Stimulated activated CD8-positive, alpha-beta memory T cell treated with anti-CD3 and anti-CD28 coated beads, Interleukin-7, amount 100 ng/mL, for 24 hours (primary cell): ENCODE measurements at places on chromosomes 13 and 19.

DNA sequence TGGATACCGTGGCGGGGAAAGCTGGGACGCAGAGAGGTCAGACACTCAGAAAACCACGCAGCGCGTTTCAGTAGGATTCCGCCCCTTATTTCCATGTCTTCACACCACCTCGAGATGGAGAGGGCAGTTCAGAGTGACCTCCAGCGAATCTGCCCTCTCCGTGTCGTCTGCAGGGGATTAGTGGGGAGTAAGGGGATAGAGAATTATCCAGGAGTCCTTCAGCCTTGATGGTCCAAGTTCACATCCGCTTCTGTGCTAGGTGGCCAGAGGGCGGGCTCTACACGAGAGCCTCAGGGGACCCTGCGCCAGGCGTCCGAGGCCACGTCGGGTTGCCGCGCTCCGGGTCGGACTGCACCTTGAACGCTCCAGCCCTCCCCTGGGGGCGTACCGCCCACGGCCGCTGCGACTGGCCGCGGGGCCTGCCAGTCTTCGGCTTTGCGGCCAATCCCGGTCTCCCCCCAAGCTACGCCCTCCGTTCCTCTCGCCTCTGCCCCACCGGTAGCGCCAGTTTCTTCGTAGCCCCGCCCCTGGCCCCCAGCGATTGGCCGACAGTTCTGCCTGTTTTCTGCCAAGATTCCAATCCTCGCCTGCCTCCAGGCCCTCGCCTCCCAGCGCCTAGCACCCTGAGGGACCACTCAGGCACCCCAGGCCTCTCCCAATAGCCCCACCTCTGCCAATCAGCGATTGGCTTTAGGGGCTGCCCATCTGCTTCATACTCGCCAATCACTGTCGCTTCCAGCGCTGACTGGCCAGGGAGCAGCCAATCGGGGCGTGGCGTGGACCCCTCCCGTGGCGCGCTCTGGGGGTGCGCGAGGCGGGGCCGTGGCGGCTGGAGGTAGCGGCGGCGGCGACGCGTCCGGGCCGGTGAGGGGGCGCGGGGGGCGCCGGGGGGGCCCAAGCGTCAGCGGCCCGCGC is at the start of gene SLC25A42:
Gene SLC25A42 (plus strand): TSS at position 812 of the 915 bp plus-strand sequence. CDS start 32,131 bp downstream, outside the sequence.
- peak; percentile 97 for DNase-seq

- DNase-seq = no peak
Observed at GRCh38 chr19:47700934-47701716, 12.1 kb upstream of the EHD2 start.

- DNase-seq = no peak
Observed at GRCh38 chr19:38195237-38195636, 28.8 kb downstream of the DPF1 start.

DNA sequence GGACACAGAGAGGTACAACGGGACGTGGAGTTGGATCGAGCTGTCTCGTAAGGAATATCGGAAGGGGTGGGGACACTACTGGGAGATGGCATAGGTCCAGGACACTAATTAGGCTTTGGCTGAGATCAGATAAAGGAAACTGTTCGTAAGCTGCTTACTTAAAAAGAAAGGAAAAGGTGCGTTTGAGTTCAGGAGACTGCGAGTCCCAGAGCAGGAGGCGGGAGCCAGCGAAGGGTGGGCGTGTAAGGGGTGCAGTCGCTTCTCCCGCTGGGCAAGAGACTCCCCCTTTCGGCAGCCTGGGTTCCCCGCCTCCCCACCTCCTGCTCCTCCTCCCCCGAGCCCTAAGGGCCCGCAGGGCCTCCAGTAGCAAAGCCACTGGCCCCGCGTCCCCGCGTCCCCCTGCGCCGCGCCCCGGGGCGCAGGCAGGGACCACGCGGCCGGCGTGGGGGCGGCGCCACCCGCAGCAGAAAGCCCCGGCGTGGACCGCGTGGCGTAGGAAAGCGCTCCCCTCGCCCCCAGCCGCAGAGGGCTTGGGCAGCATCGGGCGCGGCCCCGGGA is 547 bp downstream of the ABCC4 start:
- DNase-seq = peak; percentile 23

GRCh38 chr19:10102787-10103236 is 334 bp upstream of the ANGPTL6 start:
- no peak for DNase-seq

- DNase-seq = no peak
Observed at GRCh38 chr19:16877581-16877980, 11.2 kb upstream of the F2RL3 start.

DNA sequence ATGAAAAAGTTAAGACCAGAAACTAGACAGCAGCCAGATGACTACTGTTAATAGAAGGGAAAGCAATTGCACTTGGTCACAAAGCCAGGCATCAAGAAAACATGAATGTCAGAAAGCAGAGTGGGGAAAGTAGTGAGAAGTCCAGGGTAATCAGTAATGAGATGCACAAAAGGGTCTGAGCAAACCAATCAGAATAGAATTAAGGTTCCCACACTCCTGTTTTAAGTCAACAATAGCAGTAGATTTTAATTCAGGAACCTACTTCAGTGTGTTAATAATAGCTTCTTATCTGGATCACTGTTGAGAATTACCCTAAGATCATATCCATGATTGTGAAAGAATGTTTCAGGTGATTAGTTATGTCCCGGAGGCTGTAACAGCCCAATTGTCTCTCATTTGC is 72.6 kb upstream of the KLF5 start:
- DNase-seq = no peak

- no peak for DNase-seq
Observed at GRCh38 chr19:38692458-38693379, 45.3 kb downstream of the ACTN4 start.

DNA sequence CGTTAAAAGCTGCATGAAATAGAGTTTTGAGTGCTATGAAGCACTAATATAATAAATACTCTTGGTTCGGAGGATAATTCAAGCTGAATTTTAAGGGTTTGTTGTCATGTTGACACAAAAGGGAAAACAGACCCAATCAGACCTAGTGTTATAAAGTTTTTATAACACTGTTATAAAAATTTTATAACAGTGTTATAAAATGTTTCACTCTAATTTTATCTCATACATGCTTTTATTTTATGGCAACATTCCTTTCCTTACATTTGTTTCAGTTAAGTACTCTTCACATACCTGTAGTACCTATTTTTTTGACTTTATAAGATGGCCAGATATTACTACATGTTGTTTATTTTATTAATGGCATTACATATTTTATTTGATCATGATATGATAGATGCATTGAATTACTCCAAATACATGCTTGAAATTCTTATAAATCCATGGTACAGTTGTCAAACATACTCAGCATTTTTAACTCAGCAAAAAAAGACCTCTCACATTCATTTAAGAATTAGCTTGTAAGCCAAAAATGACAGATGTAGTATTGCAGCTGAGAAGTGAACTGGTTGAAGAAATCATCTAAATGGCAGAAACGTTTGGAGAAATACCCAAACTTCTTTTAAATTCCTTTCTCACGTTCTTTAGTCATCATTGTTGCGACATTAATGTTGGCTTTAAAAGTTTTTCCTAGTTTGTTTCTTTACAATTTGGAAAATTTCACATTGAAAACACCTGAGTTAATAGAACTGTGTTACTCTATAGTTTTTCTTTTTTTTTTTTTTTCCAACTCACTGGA is 104.5 kb downstream of the PIBF1 start:
- DNase-seq = no peak

- no peak for DNase-seq
Observed at GRCh38 chr19:55146078-55146704, 2.8 kb downstream of the TNNT1 start.

DNA sequence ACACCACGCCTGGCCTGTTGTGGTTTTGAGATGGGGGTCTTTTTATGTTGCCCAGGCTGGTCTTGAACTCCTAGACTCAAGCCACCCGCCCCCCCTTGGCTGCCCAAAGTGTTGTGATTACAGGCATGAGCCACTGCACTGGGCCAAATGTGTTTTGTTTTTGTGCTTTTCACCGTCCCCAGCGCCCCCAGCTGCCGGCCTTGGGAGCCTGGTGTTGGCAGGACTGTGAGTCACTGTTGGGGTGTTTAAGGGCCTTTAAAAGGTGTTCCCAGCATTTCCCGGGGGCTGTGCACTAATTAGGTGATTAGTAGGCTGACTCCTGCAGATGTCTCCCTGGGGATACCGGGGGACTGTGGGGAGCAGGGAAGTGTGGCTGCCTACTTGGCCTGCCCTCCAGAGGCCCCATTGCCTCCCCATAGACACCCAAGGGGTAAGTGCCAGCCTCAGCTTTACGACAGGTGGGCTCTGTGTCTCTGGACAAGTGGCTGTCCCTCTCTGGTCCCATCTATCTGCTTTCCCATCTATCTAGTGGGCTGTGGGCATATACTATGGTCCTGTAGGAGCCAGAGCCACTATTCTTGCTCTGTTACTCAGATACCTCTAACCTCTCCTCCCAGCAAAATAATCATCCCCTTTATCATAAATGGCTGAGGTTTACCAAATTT is 11.8 kb upstream of the TLE5 start:
- no peak for DNase-seq

GRCh38 chr19:13163609-13164342 is 13.6 kb downstream of the IER2 start:
- DNase-seq = no peak

GRCh38 chr13:37795326-37795725 is 74.2 kb downstream of the TRPC4 start:
- DNase-seq = no peak

DNA sequence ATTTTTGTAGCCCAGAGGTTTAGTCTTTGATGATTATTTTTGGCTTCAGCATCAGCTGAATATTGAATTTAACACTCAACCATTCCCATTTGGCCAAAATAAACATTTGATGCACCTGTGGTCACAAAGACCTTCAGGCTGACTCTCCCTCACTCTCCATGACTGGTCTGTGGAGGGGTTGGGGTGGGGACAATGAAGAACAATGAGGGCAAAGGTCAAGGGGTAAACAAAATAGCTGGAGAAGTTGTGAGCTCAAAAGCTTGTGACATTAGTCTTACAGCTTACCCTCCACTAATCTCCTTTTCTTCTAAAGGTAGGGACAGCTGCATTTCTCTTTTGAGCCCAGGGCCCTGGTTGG is 86.9 kb downstream of the SLC15A1 start:
- no peak for DNase-seq

GRCh38 chr19:11685676-11686650 is 52.8 kb downstream of the ZNF823 start:
- DNase-seq = no peak

GRCh38 chr13:31119966-31120700 is 41.6 kb downstream of the HSPH1 start:
- no peak for DNase-seq

DNA sequence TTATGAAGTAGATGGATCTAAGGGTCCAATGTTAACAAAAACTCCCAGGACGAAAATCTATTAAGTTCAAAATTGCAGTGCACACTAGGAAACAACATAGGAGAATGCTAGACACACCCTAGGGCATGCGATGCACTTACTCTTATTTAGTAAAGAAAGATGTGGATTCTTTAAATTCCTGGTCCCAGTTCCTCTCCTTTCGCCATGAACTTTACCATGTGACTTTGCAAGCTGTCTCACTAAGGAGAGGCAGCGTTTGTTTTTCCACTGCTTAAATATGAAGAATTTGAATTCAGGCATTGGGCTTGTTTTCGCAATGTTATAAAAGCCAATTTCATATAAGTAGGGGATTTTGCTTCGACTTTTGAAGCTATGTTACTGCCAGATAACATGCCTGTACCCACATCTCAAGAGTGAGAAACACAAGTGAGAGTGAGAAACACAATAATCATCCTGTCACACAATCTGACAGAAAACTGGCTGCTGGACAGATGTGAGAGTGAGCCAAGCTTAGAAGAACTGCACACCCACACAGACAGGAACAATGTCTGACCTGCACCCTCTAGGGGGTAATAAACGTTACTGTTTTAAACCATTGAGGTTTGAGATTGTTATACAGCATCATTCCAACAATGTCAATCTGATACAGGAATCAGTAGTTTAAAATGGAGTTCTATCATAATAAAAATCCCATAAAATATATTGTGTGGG is 1308.4 kb downstream of the SLITRK5 start:
- DNase-seq = no peak

- no peak for DNase-seq
Observed at GRCh38 chr13:73973156-73973555, 161.0 kb downstream of the KLF12 start.

- no peak for DNase-seq
Observed at GRCh38 chr19:18908917-18909619, 10.1 kb downstream of the COPE start.

GRCh38 chr13:49545661-49546060 is 39.7 kb downstream of the RCBTB1 start:
- DNase-seq = no peak

- DNase-seq = no peak
Observed at GRCh38 chr13:94323764-94324758, 155.4 kb downstream of the DCT start.

GRCh38 chr19:14544977-14545715 is 15.8 kb downstream of the TECR start:
- no peak for DNase-seq

DNA sequence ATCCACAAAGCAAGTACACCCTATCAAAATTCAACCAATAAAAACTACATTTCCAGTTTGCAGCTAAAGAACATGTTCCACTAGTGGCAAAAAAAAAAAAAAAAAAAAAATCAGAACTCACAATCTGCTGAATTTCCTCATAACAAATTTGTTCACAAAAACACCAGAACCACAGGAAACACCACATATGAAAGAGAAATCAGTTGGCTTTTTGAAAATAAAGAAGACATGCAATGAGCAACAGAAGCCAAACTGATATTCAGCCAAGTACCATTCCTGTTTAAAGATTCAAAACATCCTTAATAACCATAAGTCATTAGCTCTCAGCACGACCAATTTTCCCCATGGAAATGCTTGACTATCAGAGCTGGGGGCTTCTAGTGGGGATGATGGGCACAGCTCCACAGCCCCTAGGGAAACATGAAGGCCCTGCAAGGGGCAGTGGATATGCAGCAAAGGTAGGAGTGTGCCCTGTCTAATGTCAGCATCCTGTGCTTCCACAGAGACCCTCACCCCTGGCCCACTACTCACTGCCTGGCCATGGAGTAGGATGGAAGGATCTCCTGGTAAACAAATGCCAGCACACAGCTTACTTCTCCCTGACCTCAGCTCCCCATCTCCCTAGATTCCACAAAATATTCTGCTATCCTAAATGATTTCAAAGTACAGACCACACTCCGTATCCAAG is 74.0 kb upstream of the DOCK9 start:
- no peak for DNase-seq

GRCh38 chr19:27974082-27974513 is 1238.9 kb downstream of the UQCRFS1 start:
- DNase-seq = no peak

DNA sequence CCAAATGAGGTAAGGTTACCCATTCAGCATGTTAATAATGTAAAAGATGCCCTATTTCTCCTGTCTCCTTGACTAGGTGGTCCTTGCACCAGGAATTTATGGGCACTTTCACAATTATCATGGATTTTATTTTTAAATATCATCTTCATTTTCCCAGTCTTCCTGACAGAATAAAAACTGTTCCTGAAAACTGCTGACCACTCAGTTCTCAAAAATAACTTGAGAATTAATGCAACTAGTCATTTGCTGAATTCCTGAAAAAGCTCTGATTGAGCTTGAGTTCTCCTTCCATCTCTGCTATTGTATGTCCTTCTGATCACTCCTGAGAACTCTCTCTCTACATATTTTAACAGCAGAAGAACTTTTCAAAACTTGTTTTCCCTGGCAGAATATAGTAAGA is 55.0 kb downstream of the DCLK1 start:
- no peak for DNase-seq
